ENCODE measurements at places on chromosomes 3 and 15.
A peak's percentile ranks its signal among the peaks of the same experiment; 100 is the strongest.

DNA sequence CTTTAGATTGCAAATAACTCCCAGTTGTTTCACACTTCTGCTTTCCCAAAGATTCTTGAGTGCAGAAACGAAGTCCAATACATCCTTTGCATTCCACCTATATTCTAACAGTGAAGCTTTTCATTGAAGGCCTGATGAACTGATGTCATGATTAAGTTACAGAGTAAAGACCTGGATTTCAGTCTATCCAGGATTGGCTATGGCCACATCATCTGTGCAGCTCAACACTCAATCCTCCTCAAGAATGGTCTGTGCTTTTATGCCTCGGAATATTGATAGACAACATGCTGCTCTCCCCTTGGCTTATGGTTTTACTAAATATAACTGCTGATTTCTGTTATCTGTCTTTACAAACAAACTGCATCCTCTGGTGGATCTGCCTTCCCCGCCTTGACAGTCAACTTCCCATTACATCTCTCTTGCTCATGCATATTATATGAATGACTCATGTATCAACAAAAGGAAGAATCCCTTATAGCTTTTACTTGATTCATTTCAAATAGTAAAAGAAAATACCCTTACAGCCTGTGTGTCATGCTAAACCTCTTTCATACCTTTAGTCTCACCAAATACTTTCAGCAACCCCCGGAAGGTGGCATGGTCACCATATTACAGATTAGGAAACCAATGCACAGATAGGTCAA, 59.5 kb downstream of the SCN11A start:
- peak overlapping the region; percentile 30 for H3K27ac ChIP-seq
- H3K4me1 ChIP-seq = peaks cover 7% of the 10 kb centered on the region
- H3K36me3 ChIP-seq = no peaks in the 10 kb centered on the region
- DNase-seq = peak; percentile 90
- H3K4me3 ChIP-seq = no peak overlapping the region

DNA sequence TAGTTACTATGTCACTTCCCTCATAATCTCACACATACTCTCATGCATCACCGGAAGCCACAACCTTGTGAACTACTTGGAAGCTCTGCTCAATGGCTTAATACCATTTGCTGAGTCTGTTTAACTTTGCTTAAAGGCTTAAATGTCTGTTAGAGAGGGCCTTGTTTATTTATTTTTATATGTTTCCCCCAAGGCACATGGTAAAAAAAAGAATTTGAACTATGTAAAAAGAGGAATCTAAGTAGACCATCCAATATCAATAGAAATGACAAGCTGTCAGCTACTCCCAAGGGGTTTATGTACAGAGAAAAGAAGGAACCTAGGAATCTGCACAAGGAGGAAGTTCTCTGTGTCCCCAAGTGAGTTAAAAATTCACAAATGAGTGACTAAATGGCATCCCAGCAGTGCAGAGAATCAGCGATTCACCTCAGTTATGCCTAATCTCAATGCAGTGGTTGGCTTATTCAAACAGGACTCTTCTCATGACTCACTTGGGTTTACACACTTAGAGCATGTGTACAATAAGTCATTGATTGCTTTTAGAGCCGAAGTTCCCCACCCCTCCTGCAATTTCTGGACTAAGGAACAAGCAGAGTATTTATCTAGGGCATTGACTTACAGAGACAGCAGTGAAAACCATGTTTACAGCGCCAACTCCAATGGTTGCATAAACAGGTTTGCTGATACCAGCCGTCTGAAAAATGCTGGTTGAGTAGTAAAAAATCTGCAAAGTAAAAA, 24.4 kb downstream of the SLC2A2 start:
- no peaks in the 10 kb centered on the region for H3K27me3 ChIP-seq
- peak; percentile 71 for DNase-seq
- H3K4me1 ChIP-seq = peaks cover 6% of the 10 kb centered on the region
- H3K36me3 ChIP-seq = no peaks in the 10 kb centered on the region
- peak overlapping the region; percentile 86 for H3K27ac ChIP-seq

GRCh38 chr3:5153074-5153473, 31.0 kb downstream of the ARL8B start:
- no peaks in the 10 kb centered on the region for H3K27me3 ChIP-seq
- no peak for DNase-seq
- no peak overlapping the region for H3K27ac ChIP-seq
- H3K4me1 ChIP-seq = peaks cover 5% of the 10 kb centered on the region

GRCh38 chr3:155342344-155342743, 48.9 kb upstream of the STRIT1 start:
- H3K4me1 ChIP-seq = no peaks in the 10 kb centered on the region
- H3K4me3 ChIP-seq = no peak overlapping the region
- H3K36me3 ChIP-seq = no peaks in the 10 kb centered on the region
- no peak for DNase-seq
- no peaks in the 10 kb centered on the region for H3K27me3 ChIP-seq

GRCh38 chr15:74156678-74157411, 16.7 kb upstream of the ISLR start:
- peak; percentile 79 for DNase-seq
- peaks cover 4% of the 10 kb centered on the region for H3K4me1 ChIP-seq
- peaks cover 20% of the 10 kb centered on the region for H3K27me3 ChIP-seq
- H3K27ac ChIP-seq = no peak overlapping the region
- no peaks in the 10 kb centered on the region for H3K36me3 ChIP-seq
- no peak overlapping the region for H3K4me3 ChIP-seq

GRCh38 chr15:55800216-55800615, 57.3 kb upstream of the PRTG start:
- H3K27ac ChIP-seq = no peak overlapping the region
- H3K27me3 ChIP-seq = peaks cover 6% of the 10 kb centered on the region
- peaks cover 7% of the 10 kb centered on the region for H3K4me1 ChIP-seq
- H3K4me3 ChIP-seq = no peak overlapping the region

- peaks cover 3% of the 10 kb centered on the region for H3K4me1 ChIP-seq
- no peaks in the 10 kb centered on the region for H3K36me3 ChIP-seq
- H3K27ac ChIP-seq = no peak overlapping the region
- H3K27me3 ChIP-seq = no peaks in the 10 kb centered on the region
- no peak overlapping the region for H3K4me3 ChIP-seq
Measured at GRCh38 chr3:187242435-187242834, 45.1 kb downstream of the RTP1 start.

GRCh38 chr3:114624047-114624445, 330.2 kb downstream of the TIGIT start:
- peaks cover 8% of the 10 kb centered on the region for H3K36me3 ChIP-seq
- H3K27me3 ChIP-seq = no peaks in the 10 kb centered on the region
- H3K4me3 ChIP-seq = peak overlapping the region; percentile 82
- peak; percentile 94 for DNase-seq
- H3K27ac ChIP-seq = peak overlapping the region; percentile 96
- H3K4me1 ChIP-seq = peaks cover 3% of the 10 kb centered on the region

GRCh38 chr3:184907681-184908649, 96.0 kb downstream of the VPS8 start:
- no peaks in the 10 kb centered on the region for H3K4me1 ChIP-seq
- H3K36me3 ChIP-seq = peaks cover 42% of the 10 kb centered on the region
- H3K27me3 ChIP-seq = no peaks in the 10 kb centered on the region
- no peak overlapping the region for H3K4me3 ChIP-seq
- no peak for DNase-seq

GRCh38 chr3:19539518-19540392, 391.4 kb downstream of the KCNH8 start:
- no peak overlapping the region for H3K4me3 ChIP-seq
- no peak for DNase-seq
- no peaks in the 10 kb centered on the region for H3K36me3 ChIP-seq
- H3K27ac ChIP-seq = no peak overlapping the region
- no peaks in the 10 kb centered on the region for H3K27me3 ChIP-seq

DNA sequence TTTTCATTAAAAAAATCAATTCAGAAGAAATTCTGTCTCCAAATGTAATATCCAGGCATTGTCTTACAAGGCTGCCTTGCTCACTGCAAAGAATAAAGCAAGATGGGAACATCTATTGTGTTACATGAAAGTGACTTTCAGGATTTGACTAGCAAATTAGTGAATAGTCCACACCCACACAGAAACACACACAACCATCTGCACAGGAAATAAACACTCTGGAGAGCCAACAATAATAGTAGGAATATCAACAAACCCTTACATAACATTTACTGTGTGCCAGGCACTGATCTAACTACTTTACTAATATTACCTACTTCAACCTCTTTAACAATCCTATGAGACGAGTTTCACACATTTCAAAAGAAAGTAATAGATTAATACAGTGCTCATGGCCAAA, 28.9 kb upstream of the ZNF385D start:
- no peaks in the 10 kb centered on the region for H3K4me1 ChIP-seq
- no peak for DNase-seq
- no peaks in the 10 kb centered on the region for H3K36me3 ChIP-seq
- no peak overlapping the region for H3K27ac ChIP-seq

DNA sequence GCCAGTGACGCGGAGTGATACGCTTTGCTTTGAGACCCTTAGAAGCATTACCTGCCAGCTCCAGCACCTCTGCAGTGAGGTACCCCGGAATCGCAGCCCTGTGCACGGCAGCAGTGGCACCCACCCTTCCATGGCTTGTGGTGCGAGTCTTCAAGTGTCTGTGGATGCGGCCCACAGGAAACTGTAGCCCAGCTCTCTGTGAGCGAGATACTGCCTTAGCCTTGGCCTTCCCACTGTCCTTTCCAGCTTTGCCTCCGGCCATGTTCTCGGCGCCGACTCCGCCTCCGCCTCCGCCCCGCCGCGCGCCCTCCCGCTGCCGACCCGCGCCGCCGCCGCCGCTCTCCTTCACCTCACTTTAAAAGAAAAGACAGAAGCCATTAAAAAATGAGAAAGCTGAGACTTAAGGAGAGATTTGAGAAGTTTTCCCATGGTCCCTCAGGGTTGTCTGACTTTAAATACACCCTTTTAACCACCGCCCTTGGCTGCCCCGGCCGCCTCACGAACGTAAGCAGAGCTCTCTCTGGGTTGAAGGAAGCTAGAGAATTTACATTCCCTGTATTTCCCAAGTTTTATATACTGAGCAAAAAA, 78.5 kb upstream of the FAM174B start:
- no peaks in the 10 kb centered on the region for H3K36me3 ChIP-seq
- no peaks in the 10 kb centered on the region for H3K27me3 ChIP-seq
- peak overlapping the region; percentile 76 for H3K4me3 ChIP-seq
- no peak overlapping the region for H3K27ac ChIP-seq
- H3K4me1 ChIP-seq = no peaks in the 10 kb centered on the region

DNA sequence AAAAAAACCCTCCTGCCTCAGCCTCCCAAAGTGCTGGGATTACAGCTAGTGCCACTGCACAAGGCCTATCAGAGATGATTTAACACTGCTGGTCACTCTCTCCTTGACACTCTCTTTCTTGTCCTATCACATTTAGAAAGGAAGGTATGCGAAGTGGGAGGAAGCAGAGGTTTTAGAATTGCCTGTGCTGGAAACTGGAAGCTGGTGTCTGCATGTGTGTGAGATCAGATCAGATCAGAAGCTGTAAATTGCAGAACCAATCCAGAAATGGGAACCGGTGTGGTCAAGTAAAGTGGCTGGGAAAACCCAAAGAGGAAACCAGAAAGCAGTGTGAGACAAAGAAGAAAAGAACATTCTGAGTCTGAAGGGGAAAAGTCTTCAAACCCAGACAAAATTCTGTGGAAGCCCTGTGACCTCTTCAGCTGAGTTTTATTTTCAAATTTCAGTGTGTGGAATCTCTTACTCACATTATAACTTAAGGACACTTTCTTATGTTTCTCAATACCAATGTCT, 2.8 kb downstream of the EFHB start:
- H3K4me3 ChIP-seq = no peak overlapping the region
- peaks cover 15% of the 10 kb centered on the region for H3K27me3 ChIP-seq
- no peak overlapping the region for H3K27ac ChIP-seq
- H3K36me3 ChIP-seq = no peaks in the 10 kb centered on the region
- H3K4me1 ChIP-seq = no peaks in the 10 kb centered on the region

- H3K4me1 ChIP-seq = no peaks in the 10 kb centered on the region
- no peak overlapping the region for H3K4me3 ChIP-seq
- no peaks in the 10 kb centered on the region for H3K27me3 ChIP-seq
Measured at GRCh38 chr3:156321945-156322344, 201.6 kb downstream of the KCNAB1 start.

GRCh38 chr3:185335799-185336198, 27.1 kb upstream of the MAP3K13 start:
- no peaks in the 10 kb centered on the region for H3K36me3 ChIP-seq
- H3K27me3 ChIP-seq = no peaks in the 10 kb centered on the region
- H3K4me1 ChIP-seq = peaks cover 2% of the 10 kb centered on the region
- DNase-seq = peak; percentile 41
- H3K27ac ChIP-seq = peak overlapping the region; percentile 54
- H3K4me3 ChIP-seq = no peak overlapping the region

GRCh38 chr3:146899171-146899570, 294.0 kb upstream of the PLSCR5 start:
- no peak for DNase-seq
- no peak overlapping the region for H3K27ac ChIP-seq
- no peaks in the 10 kb centered on the region for H3K4me1 ChIP-seq
- no peaks in the 10 kb centered on the region for H3K36me3 ChIP-seq
- no peaks in the 10 kb centered on the region for H3K27me3 ChIP-seq

DNA sequence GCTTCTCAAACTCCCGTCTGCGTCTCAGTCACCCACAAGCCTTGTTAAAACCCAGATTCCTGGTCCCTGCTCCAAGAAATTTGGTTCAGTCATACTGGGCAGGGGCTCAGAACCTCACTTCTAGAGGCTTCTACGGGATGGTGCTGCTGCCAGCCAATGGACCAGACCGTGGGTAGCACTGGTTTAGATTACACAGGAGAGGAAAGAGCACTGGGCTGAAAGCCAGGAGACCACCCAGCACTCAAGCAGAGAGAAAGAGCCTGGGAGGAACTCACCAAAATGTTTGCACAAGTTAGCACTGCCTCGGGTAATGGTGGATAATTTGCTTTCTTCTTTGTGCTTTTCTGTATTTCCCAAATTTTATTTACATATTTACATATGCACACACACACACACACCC, 46.9 kb upstream of the MUC13 start:
- no peaks in the 10 kb centered on the region for H3K27me3 ChIP-seq
- H3K36me3 ChIP-seq = peaks cover 31% of the 10 kb centered on the region
- no peak overlapping the region for H3K27ac ChIP-seq
- DNase-seq = no peak
- H3K4me1 ChIP-seq = peaks cover 9% of the 10 kb centered on the region
- H3K4me3 ChIP-seq = no peak overlapping the region

- DNase-seq = no peak
- H3K4me3 ChIP-seq = no peak overlapping the region
- no peak overlapping the region for H3K27ac ChIP-seq
- no peaks in the 10 kb centered on the region for H3K4me1 ChIP-seq
- peaks cover 2% of the 10 kb centered on the region for H3K27me3 ChIP-seq
Measured at GRCh38 chr3:59473636-59474035, 423.8 kb upstream of the CFAP20DC start.

DNA sequence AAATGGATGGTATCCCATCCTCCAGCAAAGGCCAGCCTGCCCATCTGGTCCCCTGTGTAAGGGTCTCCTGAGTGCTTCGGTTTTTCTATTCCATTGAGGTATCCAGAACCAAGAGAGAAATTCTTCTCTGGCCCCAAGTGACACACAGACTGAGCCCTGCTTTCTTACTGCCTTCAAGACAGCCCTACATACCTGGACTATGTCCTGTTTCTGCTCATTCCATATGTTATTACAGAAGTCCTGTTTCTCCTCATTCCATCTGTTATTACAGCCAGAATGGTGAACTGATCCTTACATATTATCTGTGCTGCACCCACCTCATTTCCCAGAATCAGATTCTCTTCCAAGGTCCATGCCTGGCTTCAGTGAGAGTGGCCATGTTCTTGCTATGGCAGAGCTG, 115.2 kb downstream of the DCLK3 start:
- peaks cover 12% of the 10 kb centered on the region for H3K4me1 ChIP-seq
- no peak overlapping the region for H3K4me3 ChIP-seq
- no peaks in the 10 kb centered on the region for H3K36me3 ChIP-seq

- H3K27ac ChIP-seq = no peak overlapping the region
- no peak overlapping the region for H3K4me3 ChIP-seq
- no peaks in the 10 kb centered on the region for H3K27me3 ChIP-seq
- DNase-seq = no peak
- H3K4me1 ChIP-seq = peaks cover 8% of the 10 kb centered on the region
- peaks cover 12% of the 10 kb centered on the region for H3K36me3 ChIP-seq
Measured at GRCh38 chr15:63308491-63308890, 31.1 kb downstream of the APH1B start.
